Naive thymus-derived CD8-positive, alpha-beta T cell (primary cell): ENCODE measurements at places on chromosomes 16 and 17.

DNA sequence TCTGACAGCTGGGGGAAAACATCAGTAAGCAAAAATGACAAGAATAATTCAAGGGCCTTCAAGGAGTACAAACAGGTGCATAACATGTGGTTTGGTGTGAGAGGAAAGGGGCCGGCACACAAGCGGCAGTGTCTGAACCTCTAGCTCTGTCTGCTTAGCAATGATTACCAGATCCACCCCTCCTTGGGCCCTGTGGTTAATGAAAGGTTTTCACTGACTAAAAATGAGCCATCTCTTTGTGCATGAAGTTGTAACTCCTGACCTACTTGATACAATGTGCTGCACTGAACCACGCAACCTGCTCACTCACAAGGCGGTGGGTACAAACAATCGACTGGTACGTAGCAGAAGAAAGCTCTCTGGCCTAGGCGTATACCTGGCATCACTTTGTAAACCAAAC is 15.1 kb downstream of the FAM117A start:
- no peak for DNase-seq

DNA sequence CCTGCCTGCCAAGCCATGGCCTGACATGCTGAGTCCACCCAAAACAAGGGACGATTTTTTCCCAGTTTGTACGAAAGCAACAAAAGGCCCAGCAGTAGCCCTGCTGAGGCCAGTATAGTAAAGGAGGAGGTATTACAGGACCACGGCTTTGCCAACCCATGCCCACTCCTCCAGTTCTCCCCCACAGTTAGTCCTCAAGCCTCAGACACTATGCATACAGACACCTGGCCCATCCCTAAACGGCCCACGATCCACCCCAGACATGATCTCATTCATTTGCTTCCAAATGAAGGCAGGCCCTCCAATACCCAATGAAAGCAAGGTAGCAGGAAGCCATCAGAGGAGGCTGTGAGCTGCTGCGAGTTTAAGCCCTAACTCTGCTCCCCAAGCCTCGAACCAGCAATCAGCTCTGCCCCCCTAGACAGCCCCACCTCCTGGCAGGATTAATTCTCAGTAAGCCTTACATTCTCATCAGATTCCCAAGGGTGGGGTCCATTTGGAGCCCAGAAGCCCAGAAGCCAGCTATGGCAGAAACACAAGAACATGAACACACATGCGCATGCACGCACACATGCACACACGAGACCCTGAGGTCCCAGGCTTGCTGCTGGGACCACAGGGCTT is 4.9 kb downstream of the HDAC5 start:
- no peak for DNase-seq

DNA sequence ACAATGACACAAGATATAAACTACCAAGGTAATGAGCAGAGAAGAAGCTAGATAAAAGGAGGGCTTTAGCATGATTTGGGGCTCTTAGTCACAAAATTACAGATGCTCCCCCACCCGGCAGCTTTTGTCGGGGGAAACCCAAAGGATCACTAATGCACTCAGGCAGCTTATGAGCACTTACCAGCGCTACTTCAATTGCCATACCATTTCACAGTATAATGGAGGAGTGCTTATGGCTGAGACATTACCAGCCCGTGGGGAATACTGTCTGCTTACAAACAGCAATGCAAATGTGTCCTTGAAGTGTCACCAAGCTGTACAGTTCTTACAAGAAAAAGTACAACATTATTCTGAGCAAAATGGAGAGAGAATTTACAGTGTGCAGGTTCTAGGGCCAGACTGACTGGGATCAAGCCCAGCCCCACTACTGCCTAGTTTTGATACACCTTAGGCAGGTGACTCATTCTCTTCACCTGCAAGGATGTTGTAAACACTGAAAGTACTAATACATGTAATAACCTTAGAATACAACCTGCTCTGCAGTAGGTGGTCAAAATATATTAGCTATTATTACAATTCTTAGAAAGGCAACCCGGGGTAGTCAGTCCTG is 16.3 kb downstream of the ANKFY1 start:
- no peak for DNase-seq

DNA sequence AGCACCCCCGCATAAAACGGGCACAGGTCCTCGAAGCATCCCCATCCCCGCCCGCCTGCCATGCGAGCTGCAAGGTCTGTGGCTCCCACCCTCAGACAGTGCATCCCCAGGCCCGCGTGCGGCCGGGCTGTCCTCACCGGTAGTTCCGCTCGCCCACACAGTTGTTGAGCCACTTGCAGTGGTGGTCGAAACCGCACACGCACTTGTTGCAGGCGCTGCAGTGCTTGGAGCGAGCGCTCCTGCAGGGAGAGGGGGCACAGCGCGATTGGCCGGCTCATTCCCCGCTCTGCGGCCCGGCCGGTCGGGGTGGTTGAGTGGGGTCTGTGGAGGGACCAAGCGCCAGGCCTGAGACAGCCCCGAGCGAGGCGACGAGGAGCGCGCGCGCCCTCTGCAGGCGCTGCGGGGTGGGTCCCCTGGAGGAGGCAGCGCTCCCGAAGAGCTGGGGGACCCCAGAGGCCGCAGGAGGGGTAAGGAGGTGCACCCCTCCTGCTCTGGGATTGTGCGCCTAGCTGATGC is 6.0 kb upstream of the TPPP3 start:
- no peak for DNase-seq

DNA sequence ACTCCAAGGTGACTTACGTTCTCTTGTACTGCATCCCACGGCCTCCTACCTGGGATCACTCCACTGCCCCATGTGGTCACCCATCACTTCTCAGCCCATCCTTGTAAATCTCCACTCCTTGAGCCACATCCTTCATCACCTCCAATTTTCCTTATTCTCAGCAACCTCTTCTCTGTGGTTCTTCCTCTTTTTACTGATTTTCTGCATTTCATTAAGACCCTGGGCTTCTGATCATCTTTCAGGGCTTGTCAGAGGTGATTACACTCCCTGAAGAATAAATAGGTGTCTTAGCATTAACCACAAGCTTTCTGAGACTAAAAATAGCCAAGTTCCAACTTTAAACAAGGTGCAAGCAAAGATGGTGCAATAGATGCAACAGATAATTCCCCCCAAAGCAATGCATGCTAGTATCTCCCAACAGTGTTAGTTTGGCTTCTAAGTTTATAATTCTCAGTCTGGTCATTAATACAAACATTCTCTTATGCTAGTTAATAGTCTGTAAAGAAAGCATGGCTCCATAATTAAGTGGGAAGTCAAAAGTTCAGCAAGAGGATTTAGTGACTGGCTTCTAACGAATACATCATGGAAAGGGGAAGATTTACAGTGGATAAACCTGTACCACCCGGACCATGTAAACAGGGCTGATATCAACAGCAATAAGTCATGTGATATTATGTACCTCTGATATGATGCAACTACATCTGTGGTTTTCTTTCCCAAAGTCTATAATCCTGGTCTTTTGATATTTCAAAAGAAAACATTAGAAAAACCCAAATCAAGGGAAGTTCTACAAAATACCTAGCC is 47.4 kb upstream of the FOXJ1 start:
- DNase-seq = no peak

DNA sequence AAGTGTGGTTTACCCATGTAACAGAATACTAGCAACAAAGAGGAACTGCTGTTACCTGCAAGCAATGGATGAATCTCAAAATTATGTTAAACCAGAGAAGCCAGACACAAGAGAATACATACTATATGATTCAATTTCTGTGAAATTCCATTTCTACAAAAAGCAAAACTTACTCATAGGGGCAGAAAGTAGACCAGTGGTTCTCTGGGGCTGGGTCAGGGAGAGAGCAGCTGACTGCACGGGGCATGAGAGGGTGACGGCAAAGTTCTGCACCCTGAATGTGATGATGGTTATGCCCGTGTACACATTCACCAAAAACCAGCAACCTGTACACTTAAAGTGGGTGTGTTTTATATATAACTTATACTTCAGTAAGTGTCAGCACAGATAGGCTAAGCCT is 3.1 kb downstream of the ZNF843 start:
- no peak for DNase-seq

- no peak for DNase-seq
Measured at GRCh38 chr16:9695152-9695551, 487.1 kb downstream of the GRIN2A start.

- DNase-seq = no peak
Measured at GRCh38 chr16:58299757-58300349, 5.0 kb upstream of the PRSS54 start.

DNA sequence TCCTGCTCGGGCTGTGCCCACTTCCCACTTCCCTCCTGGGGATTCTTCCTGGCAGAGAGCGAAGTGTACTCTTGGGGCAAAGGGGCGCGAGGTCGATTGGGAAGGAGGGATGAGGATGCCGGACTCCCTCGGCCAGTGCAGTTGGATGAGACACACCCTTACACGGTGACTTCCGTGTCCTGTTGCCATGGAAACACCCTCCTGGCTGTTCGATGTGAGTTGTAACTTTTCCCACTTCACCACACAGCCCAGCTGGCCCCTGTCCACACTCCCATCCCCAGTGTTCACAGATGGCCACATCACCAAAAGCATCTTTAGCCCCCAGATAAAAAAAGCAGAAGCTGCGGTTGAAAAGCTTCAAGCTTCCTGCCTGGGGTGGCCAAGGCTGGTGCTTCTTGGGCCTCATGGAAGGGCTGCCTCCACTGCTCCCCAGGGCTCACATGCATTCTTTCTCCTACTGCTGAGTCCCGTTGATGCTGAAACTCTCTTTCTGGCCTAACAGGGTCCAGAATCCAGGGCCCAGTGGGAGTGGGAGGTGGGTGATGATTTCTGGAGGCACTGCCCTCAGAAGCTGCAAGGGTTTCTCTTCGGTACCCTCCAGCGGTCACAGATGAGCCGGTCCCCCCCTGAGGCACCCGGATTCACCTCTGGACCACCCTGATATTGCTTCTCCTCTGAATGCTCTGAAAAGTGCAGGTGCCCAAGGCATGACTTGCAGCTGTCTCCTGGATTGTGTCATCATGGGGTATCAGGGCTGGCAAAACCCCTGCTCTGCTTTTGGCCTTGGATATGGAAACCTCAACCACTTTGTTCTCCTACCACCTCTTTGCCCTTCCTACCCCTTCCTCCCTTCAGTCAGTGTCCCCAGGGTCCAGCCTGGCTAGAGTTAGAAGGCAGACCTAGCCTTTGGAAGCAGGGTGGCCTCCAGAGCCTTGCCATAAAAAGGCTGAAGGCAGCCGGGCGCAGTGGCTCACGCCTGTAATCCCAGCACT is 2.2 kb upstream of the TRAF4 start:
- no peak for DNase-seq

DNA sequence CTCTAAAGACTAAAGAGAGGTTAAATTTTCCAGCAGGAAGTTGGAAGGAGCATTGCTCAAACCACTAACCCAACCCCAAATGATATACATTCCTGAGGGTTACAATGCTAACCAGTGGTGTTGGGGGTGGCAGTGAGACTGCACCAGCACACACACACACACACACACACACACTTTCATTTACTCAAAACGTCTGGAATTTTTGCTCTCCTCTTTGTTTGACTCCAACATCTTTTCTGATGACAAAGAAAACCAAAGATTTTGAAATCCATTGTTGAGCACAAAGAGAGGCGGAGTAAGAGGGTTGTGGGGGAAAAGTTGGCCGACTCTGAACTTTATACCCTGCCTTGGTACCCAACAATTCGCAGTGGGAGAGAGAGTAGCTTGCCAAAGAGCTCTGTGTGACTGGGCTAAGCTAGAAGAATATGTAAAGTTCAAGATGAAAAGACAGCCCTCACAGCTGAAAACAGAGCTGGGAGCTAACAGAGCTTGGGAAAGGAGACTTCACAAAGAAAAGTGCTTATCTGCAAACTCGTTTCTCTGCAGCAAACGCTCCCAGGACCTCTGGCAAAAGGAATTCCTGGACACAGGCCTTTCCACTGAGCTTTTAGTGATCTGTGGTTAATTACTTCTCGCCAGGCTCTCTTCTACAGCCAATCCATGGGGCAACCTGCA is 426.0 kb upstream of the CDH11 start:
- no peak for DNase-seq

GRCh38 chr16:58940609-58941008 is 206.5 kb upstream of the GOT2 start:
- DNase-seq = no peak

- DNase-seq = no peak
Measured at GRCh38 chr16:4837733-4838501, 9.2 kb downstream of the GLYR1 start.

DNA sequence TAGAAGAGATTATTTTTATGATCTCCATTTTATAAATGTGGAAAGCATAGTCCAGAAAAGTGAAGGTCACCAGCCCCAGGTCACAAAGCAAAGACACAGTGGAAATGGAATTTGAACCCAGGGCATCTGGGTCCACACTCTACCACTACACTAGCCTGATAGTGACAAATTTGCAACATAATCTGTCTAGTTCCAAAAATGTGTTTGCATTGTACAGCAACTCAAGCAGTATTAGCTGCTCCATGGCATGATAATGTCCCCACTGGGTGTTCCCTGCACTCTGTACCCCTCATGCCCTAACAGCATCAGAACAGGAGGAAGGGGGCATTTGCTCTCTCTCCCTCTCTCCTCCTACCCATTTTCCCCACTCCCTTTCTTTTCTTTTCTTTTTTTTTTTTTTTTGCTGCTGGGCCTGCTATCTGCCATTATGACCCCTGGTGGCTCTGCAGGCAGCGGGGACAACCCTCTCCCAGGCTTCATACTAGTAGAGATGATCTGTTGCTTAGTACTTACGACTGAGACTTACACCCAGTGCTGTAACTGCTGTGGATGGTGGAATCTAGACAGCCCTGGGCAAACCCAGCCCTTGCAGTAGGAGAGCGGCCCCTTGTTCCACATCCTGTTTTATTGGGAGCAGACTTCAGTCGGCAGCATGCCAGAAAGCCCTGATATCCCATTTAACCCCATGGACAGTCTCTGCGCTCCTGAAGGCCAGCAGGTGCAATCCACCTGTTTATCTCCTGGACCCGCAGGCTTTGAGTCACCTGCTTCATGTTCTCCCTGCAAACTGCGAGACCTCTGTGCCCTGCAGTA is 306.3 kb downstream of the SOX9 start:
- DNase-seq = no peak

GRCh38 chr16:11768849-11769248 is 26.2 kb upstream of the TXNDC11 start:
- DNase-seq = no peak

DNA sequence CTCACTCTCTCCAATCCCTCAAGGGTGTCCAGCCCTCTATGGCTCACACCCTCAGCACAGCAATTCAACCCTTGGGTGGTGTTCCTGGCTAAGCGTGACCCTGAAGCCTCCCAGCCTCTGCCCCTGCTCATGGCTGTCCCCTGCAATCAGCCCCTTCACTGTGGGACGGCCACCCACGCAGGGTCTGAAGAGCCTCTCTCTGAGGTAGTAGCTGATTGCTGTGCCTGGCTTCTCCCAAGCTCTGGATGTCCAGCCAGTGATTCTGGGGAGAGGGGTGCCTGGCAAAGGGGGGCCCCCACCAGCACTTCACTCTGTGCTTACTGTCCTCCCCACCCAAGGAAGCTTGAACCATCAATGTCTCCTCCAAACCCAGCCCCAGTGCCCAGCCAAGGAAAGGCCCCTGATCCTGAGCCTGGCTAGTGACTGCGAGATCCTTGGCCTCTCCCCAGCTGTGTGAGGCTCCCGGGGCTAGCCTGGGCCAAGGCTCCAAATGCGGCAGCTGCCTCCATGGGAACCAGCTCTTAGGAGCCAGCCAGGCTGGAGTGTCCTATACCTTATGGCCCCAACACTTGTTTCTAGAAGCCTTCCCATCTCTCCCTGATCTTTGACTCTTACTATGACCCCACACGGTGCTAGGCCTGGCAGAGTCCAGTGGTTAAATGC is 9.9 kb downstream of the MTSS2 start:
- no peak for DNase-seq

- DNase-seq = no peak
Measured at GRCh38 chr16:86396901-86397311, 113.4 kb upstream of the FOXF1 start.
